ENCODE measurements at places on chromosomes 16 and 17.

GRCh38 chr16:13902677-13903076 lies 17.3 kb upstream of the ERCC4 start:
- DNase-seq, result no peak

DNA sequence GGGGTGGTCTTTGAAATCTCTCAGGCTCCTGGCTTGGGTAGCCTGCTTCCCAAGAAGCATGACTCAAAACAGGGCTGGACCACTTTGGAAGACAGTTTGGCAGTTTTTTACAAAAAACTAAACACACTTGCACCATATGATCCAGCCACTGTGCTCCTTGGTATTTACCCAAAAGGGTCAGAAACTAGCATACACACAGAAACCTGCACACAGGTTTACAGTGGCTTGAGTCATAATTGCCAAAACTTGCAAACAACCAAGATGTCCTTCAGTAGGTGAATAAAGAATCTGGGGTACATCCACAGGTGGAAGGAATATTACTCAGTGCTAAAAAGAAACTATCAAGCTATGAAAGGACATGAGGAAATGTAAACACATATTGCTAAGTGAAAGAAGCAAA lies 323.2 kb upstream of the CDH5 start:
- DNase-seq, result no peak

DNA sequence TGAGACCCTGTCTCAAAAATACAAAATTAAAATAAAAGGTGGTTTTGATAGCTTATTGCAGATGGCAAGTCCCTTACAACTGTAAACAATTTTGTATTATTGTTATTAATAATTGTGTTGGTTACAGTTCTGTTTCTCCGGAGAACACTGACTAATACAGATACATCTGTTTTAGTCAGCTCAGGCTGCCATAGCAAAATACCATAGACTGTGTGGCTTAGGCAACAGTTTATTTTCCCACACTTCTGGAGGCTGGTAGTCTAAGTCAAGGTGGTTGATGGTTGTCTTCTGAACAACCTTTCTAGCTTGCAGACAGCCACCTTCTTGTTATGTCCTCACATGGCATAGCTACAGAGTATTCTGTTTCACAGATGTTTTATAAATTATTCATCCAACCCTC lies 14.2 kb upstream of the IL21R start:
- DNase-seq, result no peak

DNA sequence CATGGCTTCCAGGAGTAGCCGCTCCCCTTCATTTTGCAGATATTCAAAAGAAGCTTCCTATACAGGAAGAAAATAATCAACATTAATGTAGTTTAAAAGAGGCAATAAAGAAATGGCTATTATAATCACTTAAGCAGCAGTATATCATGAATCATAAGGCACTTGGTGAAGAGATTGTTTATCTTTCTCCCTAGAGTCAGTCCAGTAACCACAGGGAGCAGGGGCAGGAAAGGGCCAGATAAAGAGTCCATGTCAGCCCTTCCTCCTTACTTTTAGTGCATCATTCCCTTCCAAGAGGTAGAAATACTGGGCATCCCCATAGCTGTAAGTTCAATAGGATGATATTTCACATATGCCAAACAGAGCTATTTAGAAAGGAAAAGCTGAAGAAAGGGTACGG lies 184.6 kb upstream of the C17orf78 start:
- no peak for DNase-seq

Measured in NCI-H2081 treated with DMSO at 0.1 percent for 48 hours (cell line).